AG04449 (cell line): ENCODE measurements at places on chromosomes 7 and 10.

- no peak for DNase-seq
Observed at GRCh38 chr7:148699024-148699781, 500 bp downstream of the CUL1 start.

DNA sequence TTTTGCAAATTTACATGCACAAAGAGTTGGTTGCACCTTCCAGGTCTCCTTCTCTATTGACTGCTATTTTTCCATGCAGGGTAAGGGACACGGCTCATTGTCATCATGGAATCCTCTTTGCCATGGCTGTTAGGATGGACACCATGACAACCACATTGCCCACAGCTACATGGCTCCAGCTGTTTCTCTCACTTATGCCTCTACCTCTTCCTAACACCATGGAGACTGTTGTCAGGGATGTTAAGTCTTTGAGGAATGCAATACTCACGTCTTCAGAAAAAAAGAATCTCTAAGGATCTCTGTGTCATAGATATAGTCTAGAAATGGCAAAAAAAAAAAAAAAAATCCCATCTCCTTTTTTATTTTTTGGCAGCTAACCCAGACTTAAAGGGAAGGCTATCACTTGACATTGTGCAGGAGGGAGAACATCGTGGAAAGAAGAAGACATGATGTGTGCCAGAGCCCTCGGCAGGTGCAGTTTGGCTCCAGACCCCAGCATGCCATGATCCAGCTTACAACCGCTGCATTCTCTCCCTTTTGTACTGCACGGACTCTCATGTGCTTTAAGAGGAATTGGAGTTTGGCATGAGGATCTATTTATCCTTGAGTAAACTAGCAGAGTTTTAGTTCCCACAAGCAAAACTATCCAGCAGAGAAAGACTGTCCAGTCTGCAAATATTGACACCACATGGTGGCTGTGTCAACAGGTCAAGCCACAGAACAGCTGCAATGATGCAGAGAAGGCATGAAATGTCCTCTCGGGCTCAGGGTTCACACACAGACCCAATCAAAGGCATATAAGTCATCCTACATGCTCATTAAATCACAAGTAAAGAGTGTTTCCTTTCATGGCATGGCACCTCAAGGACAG is 70.8 kb downstream of the FRMD4A start:
- no peak for DNase-seq

- DNase-seq = no peak
Observed at GRCh38 chr10:80484243-80484642, 30.1 kb downstream of the TSPAN14 start.

DNA sequence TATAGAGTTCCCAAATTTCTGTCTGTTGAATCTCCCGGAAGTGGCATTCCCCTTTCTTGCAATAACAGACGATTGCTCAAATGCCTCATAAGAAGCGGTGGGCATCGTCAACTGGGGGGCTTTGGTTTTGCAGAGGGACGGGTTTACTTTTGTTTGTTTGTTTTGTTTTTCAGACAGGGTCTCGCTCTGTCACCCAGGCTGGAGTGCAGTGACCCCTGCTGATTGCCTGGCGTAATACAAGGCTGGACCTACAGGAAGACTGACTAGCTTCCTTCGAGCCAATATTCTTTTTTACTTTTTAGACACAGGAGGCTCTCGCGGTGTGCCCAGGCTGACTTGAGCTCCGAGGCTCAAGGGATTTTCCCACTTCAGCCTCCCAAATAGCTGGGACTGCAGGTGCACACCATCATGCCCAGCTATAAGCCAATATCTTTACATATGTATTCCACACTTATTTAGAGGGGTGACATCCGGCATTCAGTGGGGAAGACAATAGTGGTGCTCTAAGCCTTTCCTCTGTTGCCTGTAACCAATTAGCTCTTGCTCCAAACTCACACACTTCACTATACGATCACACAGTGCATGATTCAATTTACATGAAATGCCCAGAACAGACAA is 58.1 kb downstream of the FHIP2A start:
- DNase-seq = no peak

GRCh38 chr7:50960621-50961310 is 178.1 kb upstream of the GRB10 start:
- no peak for DNase-seq

GRCh38 chr7:148210804-148211325 is 379.7 kb upstream of the C7orf33 start:
- no peak for DNase-seq

- DNase-seq = no peak
Observed at GRCh38 chr10:95254629-95255028, 36.2 kb downstream of the PDLIM1 start.

- no peak for DNase-seq
Observed at GRCh38 chr7:45924283-45924682, 3.2 kb upstream of the IGFBP3 start.

- no peak for DNase-seq
Observed at GRCh38 chr7:87231711-87232110, 12.2 kb upstream of the TMEM243 start.
